ENCODE measurements at places on chromosomes 11 and 22.
A peak's percentile ranks its signal among the peaks of the same experiment; 100 is the strongest.

DNA sequence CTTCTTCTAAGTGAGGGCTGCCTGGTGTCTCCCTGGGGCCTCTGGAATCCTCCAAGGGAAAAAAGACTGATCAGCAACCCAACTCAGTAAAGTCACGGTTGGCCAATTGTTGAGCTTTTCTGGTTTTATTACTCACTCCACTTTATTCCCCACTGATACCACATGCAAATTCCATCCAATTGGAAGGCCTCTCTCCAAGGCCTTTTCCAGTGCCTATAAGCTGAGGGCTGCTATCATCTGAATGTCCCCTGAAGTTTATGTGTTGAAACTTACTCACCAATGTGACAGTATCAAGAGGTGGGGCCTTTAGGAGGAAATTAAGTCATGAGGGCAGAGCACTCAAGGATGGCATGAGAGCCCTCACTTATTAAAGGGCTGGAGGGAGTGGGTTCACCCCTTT lies 463.3 kb downstream of the BUD13 start:
- no peak for DNase-seq

DNA sequence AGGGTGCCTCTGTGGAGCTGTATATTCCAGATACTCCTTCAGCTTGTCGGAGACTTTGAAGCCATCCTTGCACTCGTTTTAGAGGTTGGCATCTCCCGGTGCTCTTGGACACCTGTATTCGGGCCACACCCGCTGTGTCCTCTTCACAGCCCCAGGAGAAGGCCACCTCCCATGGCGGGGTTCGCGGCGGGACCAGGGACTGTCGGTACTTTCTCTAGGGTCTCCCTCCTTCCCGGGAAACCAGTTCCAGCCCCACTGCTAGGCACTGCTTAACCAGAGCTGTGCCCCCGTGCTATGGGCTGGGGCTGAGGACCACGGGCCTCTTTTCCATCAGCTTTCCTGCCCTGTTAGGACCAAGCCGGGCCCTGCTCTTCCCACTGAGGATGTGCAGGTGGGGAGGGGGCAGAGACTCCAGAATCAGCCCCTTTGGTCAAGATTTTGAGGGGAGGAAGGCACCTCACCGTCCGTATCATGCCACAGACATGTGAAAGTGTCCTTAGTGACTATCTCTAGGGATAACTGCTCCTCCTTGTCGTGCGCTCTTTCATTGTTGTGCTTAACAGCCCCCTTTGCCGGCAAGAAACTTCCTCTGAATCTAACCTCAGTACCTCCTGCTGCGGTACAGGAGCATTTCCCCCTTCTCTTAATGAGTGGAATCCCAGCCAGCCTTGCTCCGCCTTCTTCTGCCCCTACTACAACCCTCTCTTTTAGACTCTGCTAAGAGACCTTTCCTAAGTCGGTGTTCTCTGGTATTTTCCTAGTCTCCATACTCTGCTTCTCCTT lies 1.2 kb upstream of the B3GAT1 start:
- DNase-seq, result no peak

GRCh38 chr11:126578021-126578420 lies 222.5 kb downstream of the ST3GAL4 start:
- DNase-seq, result no peak

DNA sequence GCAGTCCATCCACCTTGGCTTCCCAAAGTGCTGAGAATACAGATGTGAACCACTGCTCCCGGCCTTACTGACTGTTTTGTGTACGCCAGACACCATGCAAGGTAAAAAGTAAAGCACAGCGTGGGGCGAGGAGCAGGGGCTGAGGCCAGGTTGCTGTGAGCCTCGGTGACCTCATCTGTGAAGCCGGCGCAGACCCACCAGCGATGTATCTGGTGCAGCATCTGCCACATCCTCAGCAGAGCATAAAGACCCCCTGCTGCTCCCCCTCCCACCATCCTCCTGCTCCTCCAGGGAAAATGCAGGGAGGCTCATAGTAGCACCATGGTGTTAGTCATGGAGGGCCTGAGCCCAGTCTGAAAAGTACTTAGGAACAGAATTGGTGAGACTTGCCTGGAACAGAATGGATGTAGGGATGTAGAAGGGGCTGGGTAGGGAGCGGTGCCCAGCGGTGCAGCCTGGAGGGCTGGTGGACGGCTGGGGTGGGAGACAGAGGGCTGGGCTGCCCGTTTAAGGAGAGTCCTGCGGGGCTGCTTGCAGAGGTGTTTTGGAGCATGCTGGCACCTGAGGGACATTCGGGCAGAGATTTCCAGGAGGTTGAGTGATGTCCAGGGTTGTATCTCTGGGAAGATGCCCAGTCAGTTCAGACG lies 462.4 kb downstream of the BRD1 start:
- no peak for DNase-seq

DNA sequence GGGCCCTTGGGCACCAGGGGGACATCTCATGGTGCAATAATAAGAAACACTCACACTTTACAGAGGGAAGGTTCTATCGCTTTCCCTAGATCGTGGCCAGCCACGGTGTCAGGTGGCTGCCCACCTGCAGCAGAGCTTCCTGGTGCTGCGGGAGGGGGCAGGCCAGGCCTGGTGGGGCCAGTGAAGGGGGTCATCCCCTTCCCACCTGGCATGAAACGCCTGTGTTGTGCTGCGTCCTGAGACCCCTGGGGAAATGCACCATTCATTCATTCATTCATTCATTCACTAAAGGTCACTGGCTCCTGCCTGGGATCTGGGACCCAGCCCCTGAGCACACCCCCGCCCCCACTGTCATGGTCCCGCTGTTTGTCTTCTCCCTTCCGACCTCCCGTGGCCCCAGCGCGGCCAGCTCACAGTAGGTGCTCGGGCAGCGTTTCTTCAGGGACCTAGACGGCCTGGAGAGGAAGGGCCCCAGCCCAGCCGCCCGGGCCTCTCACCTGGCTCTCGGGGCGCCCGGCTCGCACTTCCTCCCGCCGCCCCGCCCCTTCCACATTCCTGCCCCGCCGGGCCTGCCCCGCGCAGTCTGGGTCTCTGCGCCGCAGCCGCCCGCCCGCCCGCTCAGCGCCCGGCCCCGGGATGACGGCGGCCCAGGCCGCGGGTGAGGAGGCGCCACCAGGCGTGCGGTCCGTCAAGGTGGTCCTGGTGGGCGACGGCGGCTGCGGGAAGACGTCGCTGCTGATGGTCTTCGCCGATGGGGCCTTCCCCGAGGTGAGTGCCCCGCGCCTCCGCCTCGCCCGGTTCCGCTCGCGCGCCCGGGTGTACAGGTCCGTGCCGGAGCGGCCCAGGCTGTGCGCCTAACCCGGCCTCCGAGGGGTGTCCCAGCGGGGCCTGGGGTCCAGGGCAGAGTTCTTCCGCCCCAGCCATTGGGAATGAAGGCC lies at the start of gene RHOD:
Gene RHOD (plus strand): TSS at position 581 of the 938 bp plus-strand sequence. CDS start 56 bp downstream, at position 637.
- no peak for DNase-seq

DNA sequence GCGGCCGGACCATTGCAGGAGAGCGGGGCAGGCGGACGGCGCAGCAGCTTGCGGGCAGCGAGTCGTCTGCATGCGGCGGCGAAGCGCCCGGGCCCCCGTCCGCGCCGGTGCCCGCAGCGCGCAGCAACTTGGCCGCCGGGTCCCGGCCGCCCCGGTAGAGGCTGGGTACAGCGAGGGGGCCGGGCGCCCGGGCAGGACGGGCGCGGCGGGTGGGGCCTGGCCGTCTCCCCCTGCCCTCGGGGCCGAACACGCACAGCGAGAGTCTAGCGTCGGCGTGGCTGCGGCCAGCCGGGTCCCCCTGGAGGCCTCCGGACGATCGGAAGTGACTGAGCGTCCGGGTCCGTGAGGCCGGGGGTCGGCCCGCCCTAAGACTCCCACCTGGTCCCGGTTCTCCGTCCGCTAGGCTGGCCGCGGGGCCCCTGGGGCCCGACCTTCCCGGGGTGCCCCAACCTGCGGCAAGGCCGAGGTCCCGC lies 775 bp upstream of the TRABD start:
- DNase-seq, result no peak

GRCh38 chr11:1138097-1138496 lies 19.7 kb upstream of the MUC5AC start:
- DNase-seq, result no peak

- DNase-seq, result no peak
These were observed 1430.5 kb downstream of the TBC1D22A start for GRCh38 chr22:48192920-48193319.

DNA sequence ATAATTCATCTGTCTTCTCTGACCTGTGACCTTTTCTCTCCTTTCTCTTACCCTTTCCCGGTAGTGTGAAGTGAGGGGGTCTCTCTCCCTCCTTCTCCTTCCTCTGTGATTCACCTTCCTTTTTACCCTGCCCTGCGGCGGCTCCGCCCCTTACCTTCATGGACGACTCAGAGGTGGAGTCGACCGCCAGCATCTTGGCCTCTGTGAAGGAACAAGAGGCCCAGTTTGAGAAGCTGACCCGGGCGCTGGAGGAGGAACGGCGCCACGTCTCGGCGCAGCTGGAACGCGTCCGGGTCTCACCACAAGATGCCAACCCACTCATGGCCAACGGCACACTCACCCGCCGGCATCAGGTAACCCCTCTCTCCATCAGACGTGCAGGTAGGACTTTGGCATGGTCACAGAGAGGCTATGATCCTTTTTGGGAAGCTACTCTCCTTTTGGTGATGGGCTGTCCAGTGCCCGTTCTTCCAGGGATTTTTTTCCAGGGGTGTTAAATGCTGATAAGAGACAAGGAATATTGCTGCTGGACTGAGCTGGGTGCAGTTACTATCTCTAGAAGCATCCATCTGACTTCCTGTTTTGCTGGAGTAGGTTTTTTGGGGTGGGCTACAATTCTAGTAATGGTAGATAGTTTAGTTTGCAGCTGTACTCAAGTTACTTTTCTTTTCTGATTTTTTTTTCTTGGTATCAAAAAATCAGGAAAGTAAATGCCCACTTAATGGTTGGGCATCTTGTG lies 29.9 kb downstream of the CTNND1 start:
- no peak for DNase-seq

DNA sequence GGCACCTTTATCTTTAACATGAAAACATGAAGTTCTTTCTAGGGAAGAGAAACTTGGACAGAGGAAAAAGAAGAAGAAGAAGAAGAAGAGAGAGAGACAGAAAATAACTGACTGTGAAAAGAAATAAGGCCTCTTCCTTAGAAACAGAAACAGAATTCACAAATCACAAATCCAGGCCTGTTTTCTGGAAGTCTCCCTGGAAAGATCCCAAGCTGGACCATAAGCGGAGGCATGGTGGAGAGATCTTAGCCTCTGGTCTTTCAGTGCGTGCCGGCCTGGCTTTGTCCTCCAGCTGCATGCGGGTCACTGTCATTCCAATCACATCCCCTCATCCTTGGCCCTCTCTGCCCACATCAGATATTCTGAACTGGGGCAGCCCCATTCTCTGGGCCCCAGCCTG lies 6.9 kb downstream of the FXYD6 start:
- peak; percentile 40 for DNase-seq

- no peak for DNase-seq
These were observed 1.9 kb downstream of the TMEM45B start for GRCh38 chr11:129817534-129818051.

- DNase-seq, result no peak
These were observed 4.3 kb upstream of the OR2AG1 start for GRCh38 chr11:6778518-6778917.

DNA sequence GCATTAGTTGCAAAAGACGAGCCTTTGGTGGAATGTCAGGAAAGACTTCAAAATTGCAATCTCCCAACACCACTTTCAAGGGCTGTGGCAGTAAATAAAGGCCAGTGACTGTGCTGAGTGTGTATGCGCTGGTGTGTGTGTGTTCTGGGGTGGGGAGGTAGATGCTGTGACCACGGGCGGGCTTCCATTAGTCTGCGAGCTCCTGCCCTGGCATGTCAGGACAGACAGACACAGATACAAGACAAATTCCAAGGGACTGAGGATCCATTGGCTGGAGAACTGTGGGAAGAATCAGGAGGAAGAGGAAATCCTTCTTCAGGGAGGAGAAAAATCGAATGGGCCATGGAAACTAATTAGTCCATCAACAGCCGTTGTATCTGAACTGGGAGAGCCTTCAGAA lies 83.6 kb downstream of the FEZ1 start:
- DNase-seq, result no peak

DNA sequence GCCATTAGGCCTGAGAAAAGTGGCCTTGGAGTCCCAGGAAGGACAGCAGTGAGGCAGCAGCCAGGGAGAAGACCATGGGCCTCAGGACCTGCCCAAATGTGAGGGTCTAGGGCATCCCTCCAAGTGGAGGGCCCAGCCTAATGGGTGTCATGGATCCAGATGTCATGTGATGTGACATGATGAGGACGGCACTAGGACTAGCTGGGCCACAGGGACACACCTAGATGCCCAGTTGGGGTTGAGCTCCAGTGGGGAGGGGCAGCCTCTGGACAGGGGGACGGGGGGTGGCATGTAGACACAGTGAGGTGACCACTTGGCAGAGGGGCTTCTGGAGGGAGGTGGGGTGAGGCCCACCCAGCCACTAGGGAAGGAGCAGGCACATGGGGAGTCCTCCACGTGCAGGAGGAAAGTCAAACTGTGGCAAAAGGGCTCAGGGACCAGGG lies 5.4 kb downstream of the SCARF2 start:
- DNase-seq, result peak; percentile 50

DNA sequence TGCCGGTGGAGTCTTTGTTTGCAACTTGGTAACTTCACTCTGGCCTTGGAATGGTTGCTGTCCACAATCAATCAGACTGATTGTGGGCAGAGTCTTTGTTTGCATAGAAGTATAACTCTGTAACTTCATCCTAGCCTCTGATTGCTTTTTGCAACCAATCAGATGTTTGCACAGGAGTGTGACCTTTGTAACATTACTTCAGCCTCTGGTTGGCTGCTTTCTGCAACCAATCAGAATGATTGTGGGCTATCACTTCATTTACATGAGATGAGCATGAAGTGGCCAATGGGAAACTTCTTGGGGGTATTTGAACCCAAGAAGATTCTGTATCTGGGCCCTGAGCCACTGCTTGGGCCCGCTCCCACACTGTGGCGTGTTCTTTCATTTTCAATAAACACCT lies 79.6 kb upstream of the CLDN5 start:
- no peak for DNase-seq

DNA sequence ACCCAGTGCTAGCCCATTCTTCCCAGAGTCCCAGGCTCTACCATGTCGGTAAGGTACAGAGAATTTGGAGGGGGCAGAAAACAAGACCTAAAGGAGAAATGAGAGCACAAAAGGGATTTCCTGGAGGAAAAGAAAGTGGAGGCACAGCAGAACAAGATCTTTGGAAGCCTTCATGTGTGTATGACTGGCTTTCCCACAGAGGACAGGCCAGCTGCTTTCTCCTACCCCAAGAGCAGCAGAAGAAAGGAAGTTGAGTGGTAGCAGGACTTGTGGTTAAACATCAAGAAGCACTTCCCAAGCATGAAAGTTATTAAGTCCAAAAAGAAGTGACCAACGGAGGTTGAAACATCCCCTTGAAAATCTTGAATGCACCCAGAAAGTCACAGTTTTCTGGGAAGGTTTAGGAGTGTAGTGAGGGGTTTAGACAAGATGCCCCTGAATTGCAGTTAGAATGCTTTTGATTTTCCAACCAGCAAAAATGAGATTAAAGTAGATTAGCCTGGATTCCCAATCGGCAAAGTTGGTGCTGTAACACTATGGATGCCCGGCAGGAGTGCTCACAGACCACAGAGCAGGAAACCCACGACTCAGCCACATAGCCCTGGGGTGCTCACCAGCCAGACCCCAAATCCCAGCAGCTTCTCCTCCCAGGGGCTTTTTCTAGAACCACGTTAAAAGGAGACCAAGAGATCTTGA lies 608 bp downstream of the TMPRSS13 start:
- DNase-seq, result no peak

GRCh38 chr22:49015993-49016908 lies 811.4 kb downstream of the BRD1 start:
- DNase-seq, result peak; percentile 48

GRCh38 chr11:69229511-69229910 lies 64.4 kb upstream of the MYEOV start:
- peak; percentile 26 for DNase-seq

Measured in left forelimb (tissue), 1 donor.